ENCODE measurements at places on chromosomes 3 and 15. TPM values are rescaled to one million over a fixed set of nuclear protein-coding genes. Genes with fewer than 3 reads are reported as not detected.

The CCR8 gene
- total RNA-seq = 0.34 TPM

The CCK gene
- total RNA-seq = not detected

The NR2F2 gene
- total RNA-seq = not detected

The SERINC4 gene
- total RNA-seq = not detected

The PPP2R3A gene
- 0.51 TPM for total RNA-seq

The ADAMTSL3 gene
- not detected for total RNA-seq

The SPESP1 gene
- total RNA-seq = 0.36 TPM

The LMAN1L gene
- 0.11 TPM for total RNA-seq

Data from activated CD8-positive, alpha-beta T cell treated with anti-CD3 and anti-CD28 coated beads for 36 hours (primary cell).